ENCODE measurements at places on chromosomes 3 and 15. TPM values are rescaled to one million over a fixed set of nuclear protein-coding genes. Genes with fewer than 3 reads are reported as not detected.

LEKR1 gene
- total RNA-seq, result not detected

GUCA1C gene
- not detected for total RNA-seq

BMF gene
- total RNA-seq, result 3.7 TPM

CXCR6 gene
- 14.7 TPM for total RNA-seq

CHAC1 gene
- total RNA-seq, result 20.8 TPM

- DNase-seq, result no peak
Measured at GRCh38 chr3:192057261-192057660, 596.3 kb downstream of the PYDC2 start.

- no peak for DNase-seq
Measured at GRCh38 chr15:39770748-39771689, 11.6 kb downstream of the FSIP1 start.

DNA sequence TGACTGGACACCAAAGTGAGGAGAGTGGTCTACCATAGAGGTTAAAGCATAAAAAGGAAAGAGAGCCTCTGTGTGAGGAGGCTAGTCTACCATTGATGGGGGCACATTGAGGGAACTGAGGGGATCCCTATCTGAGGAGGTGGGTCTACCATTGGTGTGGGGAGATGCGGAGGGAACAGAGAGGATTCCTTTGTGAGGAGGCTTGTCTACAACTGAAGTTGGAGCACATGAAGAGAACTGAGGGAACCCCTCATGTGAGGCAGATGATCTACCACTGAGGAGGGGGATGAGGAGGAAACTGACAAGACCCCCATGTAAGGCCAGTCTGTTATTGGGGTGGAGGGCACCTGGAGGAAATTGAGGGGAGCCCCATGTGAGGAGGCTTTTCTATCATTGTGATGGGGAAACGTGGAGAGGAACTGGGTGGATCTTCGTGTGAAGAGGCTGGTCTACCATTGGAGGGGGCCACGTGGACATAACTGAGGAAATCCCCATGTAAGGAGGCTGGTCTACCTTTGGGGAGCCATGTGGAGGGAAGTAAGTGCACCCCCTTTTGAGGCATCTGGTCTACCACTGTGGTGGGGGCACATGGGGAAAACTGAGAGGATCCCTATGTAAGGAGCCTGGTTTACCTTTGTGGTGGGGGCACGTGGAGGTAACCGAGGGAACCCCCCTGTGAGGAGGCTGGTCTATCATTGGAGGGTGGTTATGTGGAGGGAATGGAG lies 160.1 kb downstream of the FBLN2 start:
- DNase-seq, result no peak

DNA sequence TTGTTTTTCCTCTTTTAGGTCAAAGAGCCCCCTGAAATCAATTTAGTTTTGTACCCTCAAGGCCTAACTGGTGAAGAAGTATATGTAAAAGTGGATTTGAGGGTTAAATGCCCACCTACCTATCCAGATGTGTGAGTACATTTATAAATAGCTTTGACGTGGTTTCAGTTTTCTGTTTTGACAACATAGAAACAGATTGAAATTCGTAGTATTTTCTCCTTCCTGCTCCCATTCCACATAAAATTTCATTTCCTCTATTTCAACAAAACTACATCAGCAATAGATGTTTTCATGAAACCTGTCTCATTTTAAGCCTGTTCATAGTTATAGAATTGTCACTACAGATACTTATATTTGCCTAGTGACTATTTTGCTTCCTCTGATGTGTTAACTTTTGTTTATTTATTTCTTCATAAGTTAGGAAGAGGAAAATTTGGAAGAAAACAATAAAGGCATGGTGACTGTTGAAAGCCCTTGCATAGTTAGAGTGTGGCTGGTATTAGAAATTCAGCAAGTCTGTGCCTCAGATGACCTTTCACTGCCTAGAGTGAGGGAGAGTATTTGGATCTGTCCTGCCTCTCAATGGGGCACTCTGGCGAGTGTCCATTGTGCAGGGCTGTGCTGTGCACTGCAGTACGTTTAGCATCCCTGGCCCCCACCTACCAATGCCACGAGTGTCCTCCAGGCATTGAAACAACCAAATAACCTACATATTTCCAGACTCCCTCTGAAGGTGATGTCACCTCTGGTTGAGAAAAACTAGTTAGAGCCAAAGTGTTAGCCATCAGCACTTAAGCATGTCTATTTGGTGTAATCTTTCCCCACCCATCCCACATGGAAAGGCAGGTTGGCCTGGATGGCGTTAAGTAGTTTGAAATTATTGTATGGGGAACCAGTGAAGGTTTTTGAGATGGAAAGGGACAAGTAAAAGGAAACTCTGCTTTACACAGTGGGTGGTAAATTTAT lies 5.9 kb downstream of the EIF2AK4 start:
- DNase-seq, result no peak

- no peak for DNase-seq
Measured at GRCh38 chr15:31503256-31503655, 176.6 kb downstream of the KLF13 start.

GRCh38 chr15:80473286-80474223 lies 69.4 kb downstream of the ARNT2 start:
- DNase-seq, result no peak

- no peak for DNase-seq
Measured at GRCh38 chr3:36540888-36541518, 160.7 kb downstream of the STAC start.

DNA sequence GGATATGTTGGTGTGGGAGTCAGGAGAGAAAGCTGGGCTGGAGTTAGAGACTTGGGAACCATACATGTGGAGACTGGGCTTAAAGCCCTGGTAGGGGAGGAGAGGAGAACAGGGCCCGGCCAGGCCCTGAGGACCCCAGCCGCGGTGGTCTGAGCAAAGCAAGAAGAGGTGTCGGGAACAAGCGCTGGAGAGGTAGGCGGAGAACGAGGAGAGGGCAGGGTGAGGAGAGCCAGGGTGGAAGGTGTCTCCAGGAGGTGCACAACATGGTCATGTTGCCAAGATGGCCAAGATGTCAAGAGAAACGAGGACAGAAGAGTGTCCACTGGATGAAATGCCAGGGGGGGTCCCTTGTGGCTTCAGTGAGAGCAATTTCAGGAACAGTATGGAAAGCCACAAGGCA lies 5.5 kb downstream of the CHAC1 start:
- no peak for DNase-seq

DNA sequence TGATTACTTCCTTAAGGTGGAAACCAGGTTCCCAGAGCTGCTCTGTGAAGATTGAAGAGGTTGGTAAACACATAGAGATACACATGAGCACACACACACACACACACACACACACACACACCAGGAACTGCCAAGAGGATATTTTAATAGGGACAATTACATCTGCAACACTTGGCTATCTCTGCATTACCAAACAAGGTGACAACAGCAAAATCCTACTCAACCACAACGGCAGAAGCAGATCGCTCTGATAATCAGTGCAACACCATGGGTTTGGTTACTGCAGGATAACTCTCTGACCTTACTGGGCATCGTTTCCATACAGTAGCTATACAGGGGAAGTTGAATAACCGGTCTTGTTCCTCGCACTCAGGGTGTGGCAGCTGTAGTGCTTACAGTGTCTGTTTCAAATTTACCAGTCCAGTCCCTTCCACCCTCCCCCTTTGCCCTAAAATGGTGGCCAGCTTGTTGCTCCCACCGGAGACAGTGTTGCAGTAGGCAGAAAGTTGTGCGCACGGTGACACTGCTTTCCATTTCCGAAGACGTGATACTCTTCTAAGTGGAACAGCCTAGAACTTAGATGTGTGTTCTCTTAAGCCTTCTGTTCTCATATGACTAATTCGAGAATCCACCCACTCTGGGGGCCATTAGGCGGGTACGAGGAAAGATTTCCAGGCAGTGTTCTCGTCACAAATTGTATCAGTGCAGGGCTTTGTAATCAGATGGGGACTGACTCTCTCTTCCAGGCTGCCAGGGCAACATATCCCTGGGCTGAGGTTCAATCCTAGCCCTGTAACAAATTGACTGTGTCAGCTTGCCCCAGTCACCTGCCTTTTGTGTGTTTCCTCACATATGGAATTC lies 176.2 kb downstream of the P3H2 start:
- no peak for DNase-seq

GRCh38 chr15:83654379-83655236 lies 685 bp downstream of the ADAMTSL3 start:
- no peak for DNase-seq

DNA sequence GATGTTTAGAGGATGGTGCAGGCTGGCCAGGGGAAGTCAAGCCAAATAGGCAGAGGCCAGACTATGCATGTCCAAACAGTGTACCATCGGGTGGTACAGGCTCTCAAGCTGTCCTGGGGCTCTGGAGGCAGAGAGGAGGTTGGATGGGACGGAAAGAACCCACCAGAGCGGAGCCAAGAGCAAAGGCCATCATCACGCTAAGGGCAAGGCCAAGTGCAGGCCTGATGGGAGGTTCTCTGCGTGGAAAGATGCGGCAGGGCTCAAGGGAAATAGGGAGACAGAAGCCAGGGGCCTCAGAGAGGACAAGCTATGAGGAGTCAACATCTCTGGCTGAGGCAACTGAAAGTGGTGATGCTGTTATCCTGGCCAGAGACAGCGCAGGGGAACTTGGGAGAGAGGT lies 102.7 kb downstream of the ASB7 start:
- no peak for DNase-seq

GRCh38 chr3:126573492-126574117 lies 14.9 kb upstream of the C3orf22 start:
- no peak for DNase-seq

DNA sequence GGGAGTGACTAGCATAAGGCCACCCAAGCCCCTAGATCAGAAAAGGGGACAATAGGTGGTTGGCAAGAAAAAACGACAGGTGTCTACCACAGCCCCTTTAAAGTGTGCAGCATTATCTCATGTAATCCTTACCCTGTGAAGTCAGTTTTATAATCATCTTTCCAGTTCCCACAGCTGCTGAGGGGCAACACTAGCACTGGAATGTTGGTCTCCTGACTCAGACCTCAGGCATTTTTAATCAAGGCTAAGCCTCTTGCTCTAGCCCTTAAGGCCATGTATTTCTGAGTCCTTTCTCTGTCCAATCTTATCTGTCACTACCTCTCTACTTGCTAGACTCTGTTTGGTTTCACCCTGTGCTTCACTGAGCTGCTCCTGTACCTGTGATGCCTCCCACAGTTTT lies 171.7 kb downstream of the TLE3 start:
- DNase-seq, result no peak

DNA sequence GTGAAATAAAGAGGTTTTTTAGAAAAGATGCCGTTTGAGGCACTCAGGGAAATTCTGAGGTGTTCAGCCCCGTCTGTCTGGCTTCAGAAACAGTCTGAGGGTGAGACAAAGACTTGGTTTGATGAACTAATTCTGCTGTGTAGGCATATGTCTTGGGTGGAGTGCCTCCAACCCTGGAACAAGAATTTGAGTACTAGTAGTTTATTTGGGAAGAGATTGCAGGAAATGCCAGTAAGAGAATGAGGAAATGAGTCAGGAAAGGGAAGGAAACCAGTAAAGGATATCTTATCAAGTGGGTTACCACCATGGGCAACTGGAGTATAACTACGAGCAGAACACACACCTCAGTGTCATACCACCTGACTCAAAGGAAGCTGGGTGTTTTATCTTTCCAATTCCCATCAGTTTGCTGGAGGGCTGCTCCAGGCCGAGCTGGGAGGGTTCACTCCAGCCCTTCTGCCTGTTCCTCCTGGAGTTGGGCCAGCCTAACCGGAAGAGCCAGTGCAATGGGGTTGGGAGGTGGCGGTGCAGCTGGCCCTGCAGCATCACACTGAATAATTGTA lies 75.3 kb downstream of the TGFBR2 start:
- DNase-seq, result no peak

GRCh38 chr15:83747050-83747717 lies 93.3 kb downstream of the ADAMTSL3 start:
- no peak for DNase-seq

DNA sequence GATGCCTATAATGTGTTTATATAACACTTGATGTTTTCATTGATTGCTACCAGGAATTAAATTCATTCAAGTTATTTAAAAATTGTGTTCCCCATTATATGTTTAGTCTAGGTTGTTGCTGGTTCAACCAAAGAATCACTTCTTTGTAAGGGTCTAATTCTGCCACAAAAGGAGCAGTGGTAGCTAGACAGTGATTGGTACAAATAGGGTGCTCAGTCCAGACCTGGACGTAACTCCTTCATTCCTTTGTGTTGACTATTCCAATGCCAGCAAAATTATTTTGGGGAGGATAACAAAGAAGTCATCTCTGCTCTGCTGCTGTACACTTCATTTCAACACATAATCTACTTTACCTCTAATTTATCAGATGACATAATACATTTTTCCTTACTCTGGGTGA lies 1.2 kb downstream of the CHMP2B start:
- DNase-seq, result no peak

- no peak for DNase-seq
Measured at GRCh38 chr15:73784291-73784690, 31.1 kb upstream of the INSYN1 start.

DNA sequence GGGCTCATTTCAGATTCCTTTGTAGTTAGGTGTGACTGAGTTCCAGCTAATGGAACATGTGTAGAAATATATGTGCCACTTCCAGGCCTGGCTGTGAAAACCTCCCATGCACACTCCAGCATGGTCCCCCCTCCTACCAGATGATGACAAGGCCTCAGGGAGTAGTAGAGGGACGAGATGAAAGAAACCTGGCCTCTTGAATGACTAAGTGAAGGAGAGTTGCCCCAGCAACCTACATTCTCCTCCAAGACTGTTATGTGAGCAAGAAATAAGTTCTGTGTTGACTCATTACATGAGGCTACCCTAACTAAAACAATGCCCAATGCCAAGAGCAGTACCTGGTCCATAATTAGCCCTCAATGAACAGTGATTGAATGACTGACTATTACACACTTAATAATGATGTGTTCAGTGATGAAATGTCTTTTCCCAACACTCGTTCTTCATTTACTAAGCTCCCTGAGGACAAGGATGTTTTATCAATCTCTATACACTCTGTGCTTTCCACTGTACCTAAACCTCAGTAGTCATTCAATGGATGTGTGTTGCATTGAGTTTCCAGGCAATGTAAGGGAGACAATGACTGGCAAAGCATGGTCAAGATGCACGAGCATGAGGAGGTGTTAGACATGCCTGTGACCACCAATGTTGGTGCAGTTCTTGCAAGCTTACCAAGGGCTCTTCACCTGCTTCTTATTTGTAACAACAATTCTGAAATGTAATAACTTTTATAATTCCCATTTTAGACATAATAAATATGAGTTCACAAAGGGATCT lies 62.0 kb upstream of the BCL6 start:
- no peak for DNase-seq

DNA sequence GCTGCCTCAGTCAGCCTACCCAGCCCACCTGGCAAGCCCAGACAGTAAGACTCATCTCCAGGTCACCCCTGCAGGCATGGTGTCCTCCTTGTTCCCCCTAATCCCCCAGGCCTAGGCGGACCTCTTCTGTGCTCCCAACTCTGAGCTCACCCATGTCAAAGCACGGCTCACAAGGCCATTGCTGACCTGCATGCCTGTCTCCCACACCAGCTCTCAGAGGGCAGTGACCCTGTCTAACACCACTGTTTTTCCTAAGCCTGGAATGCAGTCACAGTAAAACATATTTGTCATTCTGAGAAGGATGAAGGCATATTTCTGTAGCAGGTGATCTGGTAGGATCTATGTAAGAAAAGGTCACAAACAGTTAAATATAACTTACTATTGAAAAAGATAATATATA lies 110.3 kb upstream of the HACD2 start:
- no peak for DNase-seq
